ENCODE measurements at places on chromosomes 11 and 22.
A peak's percentile ranks its signal among the peaks of the same experiment; 100 is the strongest.

DNA sequence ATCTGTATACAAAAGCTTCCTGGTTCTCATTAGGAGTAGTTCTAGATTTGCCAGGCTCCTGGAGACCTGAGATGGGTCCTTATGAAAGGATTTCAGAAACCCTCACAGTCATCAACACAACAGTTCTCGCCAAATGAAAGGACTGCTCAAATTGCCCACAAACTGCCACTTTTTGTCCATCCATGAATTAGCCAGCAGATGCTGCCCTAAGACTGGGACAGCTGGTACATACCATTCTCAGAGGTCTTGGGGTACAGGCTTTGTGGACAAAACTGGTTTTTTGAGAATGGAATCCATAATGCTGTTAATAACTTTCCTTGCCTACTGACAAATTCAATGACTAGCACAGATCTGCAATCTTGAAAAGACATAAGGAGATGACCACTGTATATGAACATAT is 23.4 kb upstream of the BDNF start:
- DNase-seq: no peak

DNA sequence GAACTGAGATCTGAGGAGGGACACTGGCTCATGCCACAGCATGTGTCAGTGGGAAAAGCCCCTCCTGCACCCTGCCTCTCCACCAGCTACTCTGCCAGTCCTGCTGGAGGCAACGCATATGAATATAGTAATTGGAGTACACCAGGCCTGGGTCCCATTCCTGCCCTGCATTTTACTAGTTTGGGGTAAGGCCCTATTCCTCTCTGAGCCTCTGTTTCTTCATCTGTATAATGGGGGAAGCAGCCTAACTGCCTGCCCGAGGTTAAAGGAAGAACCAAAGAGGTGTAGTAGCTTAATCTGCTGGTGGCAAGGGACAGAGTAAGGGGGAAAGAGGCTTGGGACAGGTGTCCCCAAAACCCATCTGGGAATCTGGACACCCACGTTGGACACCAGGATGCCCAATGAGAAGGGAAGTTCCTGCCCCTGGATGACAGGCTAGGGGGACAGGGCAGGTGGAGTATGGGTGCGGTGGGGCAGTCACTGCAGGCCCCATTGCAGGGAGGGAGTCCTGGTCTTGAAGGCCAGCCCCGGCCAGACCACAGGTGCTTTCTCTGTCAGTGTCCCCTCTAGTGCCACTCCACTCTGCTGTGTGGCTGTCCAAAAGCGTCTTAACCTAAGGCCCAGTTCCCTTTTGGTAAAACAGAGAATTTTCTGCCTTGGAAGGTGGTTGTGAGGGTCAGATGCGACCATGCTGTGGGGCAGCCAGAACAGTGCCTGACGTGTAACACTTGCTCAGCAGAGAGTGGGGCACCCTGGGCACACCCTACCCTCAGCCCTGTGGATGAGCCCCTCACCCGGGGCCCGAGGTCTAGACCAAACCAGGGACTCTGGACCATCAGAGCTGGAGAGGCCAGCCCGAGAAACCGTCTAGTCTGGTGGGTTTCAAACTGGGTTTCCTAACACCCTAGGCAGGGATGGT is 11.5 kb downstream of the TSKU start:
- DNase-seq: no peak

DNA sequence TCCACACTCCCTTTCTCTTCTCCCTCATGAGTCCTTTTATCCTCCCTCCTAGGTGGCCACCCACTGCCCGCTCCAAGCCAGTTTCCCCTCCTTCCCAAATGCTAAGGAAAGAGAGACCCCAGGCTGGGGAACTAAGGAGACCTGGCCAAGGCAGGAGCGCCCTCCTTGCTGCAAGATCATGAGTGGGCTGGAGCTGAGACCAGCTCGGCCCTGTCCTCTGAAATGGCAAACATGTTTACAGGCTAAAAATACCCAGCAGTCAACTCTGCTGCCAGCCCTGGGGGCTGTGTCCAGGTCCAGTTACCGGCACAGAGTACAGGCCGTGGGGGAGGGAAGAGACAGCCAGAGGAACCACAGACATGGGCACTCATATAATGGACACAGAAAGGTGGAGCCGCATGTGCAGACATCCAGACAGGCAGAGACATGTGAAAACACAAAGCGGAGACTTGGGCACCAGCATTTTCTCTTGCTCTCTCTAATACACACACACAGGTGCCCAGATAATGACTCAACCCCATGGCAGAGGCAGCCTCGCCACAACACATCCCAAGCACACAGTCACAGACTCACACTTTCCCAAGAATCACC is 1.2 kb upstream of the AHNAK start:
- DNase-seq: no peak

GRCh38 chr11:126491092-126491491 is 135.6 kb downstream of the ST3GAL4 start:
- no peak for DNase-seq

GRCh38 chr22:27064386-27064785 is 407.0 kb downstream of the MIAT start:
- no peak for DNase-seq

GRCh38 chr22:31215018-31215535 is 3.0 kb downstream of the LIMK2 start:
- no peak for DNase-seq

- no peak for DNase-seq
These were observed 8.2 kb downstream of the UBASH3B start for GRCh38 chr11:122663764-122664163.

GRCh38 chr11:131253142-131253655 is 117.2 kb upstream of the NTM start:
- DNase-seq: no peak

DNA sequence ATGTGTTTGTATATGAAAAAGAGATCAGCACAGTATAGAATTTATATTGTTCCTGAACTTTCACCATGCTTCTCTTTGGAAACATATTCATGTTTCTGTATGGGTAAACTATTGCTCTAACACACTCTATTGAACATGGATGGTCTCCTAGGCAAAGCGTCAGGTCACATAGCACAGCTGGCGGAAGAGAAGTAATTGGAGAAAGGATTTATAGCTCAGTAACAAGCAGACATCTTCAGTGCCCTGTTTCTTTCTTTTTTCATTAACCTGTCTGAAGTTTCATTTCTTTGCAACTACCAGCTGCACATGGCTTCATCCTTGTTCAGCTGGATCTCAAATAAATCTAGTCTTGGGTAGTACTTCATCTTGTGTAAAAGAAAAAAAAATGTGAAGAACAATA is 84.4 kb upstream of the TRPC6 start:
- DNase-seq: no peak

DNA sequence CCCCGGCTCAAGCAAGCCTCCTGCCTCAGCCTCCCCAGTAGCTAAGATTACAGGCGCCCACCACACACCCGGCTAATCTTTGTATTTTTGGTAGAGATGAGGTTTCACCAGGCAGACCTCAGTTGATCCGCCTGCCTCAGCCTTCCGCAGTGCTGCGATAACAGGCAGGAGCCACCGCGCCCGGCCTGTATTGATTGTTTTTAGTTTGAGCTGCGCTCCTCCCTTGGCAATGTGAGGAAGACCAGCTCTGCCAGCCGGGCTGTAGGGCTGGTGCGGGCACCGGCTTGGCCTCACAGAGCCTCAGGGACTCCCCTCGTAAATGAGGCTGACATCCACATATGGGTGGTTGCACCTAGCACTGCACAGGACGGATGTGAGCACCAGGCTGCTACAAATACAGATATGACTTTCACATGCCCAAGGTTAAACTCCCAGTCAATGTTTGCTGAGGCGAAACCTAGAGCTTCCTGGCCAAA is 7.5 kb upstream of the SLC2A11 start:
- no peak for DNase-seq

DNA sequence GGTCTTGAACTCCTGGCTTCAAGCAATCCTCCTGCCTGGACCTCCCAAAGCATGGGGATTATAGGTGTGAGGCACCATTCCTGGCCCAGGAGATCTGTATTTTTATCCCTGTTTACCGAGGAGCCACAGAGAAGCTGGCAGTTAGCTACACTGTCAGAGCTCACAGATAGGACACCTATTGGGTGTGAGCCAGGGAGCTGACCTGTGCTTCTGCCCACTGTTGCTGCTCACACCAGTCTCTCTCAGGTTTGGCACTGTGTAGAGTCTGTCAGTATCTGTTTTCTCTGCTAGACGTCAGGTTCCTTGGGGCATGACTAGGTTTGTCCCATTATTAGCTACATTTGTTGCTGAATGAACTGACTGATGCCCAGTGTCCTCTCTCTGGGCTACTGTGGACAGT is 17.5 kb downstream of the PPP6R2 start:
- no peak for DNase-seq

GRCh38 chr11:97732011-97732632 is 1288.6 kb upstream of the CNTN5 start:
- no peak for DNase-seq

GRCh38 chr11:1586699-1587098 is 1.6 kb upstream of the KRTAP5-1 start:
- DNase-seq: no peak

DNA sequence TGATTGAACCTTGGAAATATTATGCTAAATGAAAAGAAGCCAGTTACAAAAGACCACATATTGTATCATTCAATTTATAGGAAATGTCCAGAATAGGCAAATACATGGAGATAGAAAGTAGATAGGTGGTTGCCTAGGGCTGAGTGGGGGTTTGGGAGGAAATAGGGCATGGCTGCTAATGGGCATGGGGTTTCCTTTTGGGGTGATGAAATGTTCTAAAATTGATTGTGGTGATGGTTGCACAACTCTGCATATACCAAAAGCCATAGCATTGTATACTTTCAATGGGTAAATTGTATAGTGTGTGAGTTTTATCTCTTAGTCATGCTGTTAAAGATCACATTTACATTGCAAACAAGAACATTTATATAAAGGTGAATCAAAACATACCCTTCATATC is 48.7 kb downstream of the LDLRAD3 start:
- DNase-seq: no peak

GRCh38 chr11:64152841-64153691 is 12.8 kb downstream of the MACROD1 start:
- peak; percentile 43 for DNase-seq

- DNase-seq: no peak
These were observed 20.8 kb downstream of the SELENOO start for GRCh38 chr22:50221410-50222300.

DNA sequence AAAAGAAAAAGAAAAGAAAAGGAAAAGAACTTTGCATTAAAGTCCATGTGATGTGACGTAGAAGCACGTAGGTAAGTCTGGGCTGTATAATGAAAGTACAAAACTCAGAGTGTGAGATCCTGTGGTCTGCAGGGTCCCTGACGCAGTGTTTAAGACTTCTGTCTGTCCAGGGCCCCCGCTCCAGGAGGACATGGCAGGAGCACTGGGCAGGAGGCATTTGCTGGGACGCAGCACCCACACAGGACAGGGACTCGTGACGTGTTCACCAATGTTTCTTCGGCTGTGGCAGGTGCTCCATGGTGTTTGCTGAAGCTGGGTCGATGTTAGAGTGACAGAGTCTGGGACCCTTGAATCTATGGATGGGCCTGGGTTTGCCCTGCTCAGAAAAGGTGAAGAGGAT is 348.1 kb downstream of the BRD1 start:
- DNase-seq: no peak

GRCh38 chr11:123185326-123185725 is 9.7 kb downstream of the CLMP start:
- no peak for DNase-seq

DNA sequence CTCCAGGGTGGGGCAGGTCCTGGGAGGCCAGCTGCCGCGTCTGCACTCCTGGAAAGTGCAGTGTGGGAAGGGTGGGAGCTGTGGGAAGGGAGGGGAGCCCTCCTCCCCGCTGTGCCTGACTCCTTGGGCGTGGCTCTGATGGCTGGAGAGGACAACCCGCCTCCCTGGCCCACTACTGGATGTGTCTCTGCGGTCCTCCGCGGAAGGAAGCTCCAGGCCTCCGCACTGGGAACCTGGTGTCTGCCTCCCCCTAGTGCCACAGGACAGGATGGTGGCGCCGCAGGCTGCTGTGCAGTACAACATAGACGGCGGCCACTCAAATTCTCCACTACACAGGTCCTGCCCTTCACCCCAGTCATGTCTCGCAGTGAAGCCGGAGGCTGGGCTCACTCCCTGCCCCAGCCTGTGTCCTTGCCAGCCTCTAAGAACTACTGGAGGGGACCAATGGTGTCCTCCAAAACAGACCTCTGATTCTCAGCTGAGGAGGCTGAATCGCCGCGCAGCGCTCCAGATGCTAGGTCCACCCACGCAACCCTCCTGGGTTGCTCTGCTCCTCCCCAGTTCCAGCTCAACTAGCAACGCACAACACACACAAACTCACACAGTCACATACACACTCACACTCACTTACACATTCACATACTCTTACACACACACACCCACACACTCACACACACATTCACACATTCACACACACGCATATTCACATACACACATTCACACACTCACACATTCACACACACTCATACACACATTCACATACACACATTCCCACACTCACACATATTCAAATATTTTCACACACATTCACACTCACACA is 12.4 kb upstream of the DSCAML1 start:
- no peak for DNase-seq

DNA sequence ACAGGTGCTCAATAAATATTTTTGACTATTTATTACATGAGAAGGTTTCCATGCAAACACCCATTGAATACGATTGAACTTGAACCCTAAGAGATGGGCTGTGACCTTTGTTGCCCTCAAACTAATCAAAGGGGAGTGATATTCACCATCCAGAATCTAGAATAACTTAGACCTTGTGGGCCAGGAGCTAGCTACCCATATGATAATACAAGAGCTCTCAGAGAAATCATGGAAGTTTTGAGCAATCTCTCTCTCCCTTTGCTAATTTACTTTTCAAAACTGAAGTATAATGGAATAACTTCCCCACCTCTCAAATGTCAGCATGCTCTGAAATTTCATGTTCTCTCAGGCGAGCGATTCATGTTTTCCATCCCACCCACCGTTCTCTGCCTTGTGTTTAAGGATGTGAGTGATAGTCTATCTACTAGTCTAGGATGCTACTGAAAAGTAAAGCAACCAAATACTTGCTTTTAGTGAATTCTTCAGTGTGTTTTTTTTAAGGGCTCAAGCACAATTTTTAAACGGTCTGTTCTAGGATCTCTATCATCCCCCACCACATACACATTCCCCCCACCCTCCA is 33.3 kb downstream of the BARX2 start:
- no peak for DNase-seq

- DNase-seq: no peak
These were observed 61.5 kb downstream of the AAMDC start for GRCh38 chr11:77882396-77882795.

- no peak for DNase-seq
These were observed 58.2 kb upstream of the DRD2 start for GRCh38 chr11:113533425-113533698.

GRCh38 chr22:47569389-47570299 is 807.2 kb downstream of the TBC1D22A start:
- no peak for DNase-seq

DNA sequence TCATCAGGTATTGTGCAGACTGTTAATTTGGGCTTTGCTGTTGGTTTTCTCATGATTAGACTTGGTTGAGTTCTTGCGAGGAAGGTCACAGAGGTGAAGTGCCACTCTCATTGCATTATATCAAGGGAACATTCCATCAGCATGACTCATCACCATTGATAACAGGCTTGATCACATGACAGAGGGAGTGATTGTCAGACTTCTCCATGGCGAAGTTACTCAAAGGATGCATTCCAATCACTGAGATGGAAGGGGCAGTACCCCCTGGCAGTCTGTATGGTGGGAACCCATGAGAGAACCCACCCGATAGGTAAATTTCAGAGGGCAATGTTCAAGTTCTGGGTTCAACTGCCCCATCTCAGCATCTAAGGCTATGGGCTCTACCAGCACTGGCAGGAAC is 19.4 kb upstream of the P2RY2 start:
- no peak for DNase-seq
